B cell (primary cell): ENCODE measurements at places on chromosomes 13 and 19.

- peak; percentile 23 for DNase-seq
Observed at GRCh38 chr19:29771708-29772414, 39.9 kb upstream of the CCNE1 start.

DNA sequence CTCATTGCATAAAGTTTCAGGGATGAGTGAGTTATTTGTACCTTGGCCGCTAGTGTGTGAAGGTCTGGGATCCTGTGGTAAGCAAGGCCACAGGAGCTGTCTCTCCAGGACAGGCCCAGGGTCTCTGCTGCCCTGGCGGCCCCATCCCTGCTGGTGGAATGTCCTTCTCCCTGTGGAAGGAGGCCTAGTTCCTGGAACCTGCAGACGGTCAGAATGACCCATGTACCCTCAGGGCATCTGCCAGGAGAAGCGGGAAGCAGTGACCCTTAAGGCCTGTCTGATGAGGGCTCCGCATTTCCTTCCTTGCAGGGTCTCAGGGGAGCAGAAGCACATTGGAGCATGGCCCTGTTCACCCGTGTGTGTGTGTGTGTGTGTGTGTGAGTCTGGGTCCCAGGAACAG, 32.1 kb upstream of the SOX1 start:
- DNase-seq, result no peak

DNA sequence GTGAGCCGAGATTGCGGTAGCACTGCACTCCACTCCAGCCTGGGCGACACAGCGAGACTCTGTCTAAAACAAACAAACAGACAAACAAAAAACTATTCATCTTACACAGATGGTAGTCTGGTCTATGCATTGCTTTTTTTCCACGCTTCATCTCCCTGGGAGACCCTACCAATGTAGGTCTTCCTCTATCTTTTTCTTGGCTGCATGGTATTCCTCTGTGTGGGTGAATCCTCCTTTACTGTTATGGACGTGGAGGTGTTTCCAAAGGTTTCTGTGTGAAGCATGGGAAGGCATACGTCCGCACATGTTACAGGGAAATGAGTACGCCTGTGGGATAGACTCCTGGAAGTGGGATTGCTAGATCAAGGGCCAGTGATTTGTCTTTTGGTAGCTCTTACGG, 5.6 kb downstream of the BICRA start:
- no peak for DNase-seq

- no peak for DNase-seq
Observed at GRCh38 chr19:16589917-16590316, 17.7 kb upstream of the SLC35E1 start.

GRCh38 chr13:110575322-110576069, 14.0 kb upstream of the RAB20 start:
- DNase-seq, result peak; percentile 54

- no peak for DNase-seq
Observed at GRCh38 chr13:36673352-36673751, 468 bp upstream of the SERTM1 start.

DNA sequence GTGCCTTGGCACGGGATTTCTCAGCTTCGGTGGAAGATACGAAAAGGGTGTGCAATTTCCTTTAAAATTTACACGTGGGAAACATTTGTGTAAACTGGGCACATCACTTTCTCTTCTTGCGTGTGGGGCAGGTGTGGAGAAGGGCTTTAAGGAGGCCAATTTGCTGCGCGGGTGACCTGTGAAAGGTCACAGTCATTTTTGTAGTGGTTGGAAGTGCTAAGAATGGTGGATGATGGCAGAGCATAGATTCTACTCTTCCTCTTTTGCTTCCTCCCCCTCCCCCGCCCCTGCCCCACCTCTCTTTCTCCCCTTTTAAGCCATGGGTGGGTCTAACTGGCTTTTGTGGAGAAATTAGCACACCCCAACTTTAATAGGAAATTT, 7.2 kb downstream of the SLITRK5 start:
- no peak for DNase-seq

- peak; percentile 62 for DNase-seq
Observed at GRCh38 chr19:54616057-54616456, 14.2 kb upstream of the LILRB1 start.

DNA sequence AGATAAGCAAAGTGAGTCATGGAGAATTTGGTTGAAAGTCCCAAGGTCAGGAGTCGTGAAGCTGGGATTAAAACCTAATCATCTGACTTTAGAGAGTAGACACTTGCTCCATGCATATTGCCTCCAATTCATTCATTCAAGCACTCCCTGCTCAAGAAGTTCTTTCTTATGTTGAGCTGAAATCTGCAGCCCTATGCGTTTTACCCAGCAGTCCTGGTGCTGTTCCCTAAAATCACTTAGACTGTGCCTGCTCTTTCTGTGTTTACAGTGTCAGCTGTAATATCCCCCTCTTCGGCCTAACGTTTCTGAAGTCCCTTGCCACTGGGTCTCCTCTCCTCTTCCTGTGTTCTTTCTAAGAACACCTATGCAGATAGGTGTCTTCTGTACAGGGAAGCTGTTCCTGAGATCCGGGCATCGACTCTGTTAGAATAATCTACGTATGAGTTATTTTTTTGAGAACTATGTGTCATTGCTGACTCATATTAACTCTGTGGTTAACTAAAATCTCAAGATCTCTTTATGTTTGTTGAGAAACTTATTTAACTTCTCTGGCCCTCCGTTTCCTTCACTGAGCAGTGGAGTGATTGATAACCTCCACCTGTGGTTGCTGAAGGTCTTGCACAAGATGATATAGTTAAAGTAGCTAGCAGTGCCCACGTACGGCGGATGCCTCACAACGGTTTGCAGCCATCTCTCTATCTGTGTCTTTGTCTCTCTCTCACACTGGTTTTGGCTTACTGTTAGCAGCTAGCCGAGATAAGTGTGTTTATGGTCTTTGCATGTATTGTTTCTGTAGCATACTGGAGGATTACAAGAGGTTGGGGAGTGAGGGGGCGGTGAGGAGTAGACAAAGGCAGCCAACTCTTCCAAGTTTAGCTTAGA, 4.7 kb downstream of the ALOX5AP start:
- peak; percentile 55 for DNase-seq

DNA sequence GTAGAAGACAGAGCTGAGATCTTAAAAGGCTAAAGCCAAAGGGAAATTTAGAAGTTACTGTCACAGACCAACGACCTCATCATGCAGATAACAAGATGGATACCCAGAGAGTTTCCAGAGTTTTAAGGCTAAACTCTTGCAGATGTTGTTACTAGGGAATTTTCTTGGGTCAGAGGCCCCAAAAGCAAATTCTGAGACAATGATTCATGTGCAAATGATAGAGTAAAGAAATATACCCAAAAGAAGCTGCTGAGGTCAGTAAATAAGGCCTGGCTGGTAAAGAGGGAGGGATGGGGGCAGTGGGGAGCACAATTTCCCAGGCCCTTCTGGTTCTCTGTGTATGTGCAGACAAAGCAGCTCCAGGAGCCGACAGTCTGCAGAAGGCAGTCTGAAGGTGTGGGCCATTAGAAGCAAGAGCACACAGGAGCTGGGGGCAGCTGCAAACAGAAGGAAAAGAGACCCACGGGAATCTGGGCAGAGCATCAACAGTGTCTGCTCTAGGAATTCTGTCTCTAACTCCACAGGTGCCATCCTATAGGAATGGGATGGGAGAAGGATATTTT, 330.8 kb downstream of the TBC1D4 start:
- DNase-seq, result no peak

DNA sequence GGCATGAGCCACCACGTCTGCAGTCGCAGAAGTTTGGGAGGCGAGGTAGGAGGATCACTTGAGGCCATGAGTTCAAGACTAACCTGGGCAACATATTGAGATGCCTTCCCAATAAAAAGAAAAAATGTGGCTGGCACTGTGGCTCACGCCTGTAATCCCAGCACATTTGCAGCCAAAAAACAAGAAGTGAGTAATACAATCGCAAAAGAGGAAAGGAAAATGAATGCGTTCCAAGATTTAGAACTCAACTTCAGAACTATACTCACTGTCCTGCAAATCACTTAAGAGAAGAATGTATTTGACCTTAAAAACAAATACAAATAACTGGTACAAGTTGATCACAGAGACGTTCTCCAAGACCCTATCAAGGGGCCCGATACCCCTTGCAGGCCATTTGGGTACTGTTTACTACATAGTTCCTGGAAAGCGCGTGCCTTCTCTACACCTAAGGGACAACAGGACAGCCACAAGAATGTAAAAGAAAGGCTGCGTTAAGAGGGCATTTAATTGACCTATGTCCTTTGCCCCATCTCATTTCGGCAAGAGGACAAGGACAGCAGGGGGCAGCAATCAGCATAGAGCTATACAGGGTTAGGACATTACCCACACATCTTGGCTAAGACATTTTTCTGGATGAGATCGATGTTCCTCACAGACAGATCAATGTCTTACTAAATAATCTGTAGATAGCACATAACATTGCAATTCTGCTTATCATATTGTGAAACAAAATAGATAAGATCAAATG, 41.3 kb downstream of the FLT3 start:
- DNase-seq, result peak; percentile 38

GRCh38 chr19:16436780-16437332, 34.9 kb downstream of the EPS15L1 start:
- no peak for DNase-seq

- no peak for DNase-seq
Observed at GRCh38 chr13:111952814-111953213, 114.1 kb upstream of the SOX1 start.

- DNase-seq, result no peak
Observed at GRCh38 chr19:48452289-48453190, 2.8 kb upstream of the KCNJ14 start.

DNA sequence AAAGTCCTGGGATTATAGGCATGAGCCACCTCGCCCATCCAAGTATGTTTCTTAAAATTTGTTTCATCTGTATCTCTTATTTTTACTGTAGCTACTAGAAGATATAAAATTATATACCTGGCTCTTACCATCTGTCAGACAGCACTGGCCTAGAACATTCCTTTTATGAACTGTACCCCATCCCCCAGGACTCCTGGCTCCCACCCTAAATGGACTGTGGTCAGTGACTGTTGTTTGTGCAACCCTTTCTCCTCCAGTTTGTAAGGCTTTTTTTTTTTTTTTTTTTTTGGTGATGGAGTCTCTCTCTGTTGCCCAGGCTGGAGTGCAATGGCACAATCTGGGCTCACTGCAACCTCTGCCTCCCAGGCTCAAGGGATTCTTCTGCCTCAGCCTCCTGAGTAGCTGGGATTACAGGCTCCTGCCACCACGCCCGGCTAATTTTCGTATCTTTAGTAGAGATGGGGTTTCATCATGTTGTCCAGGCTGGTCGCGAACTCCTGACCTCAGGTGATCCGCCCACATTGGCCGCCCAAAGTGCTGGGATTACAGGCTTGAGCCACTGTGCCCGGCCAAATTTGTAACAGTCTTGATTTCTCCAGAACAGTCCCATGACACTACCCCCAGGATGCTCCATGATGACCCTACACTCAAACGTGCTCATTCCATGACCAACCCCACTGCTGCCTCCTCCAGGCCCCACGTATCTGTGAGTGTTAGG, 2.5 kb downstream of the NDUFA3 start:
- DNase-seq, result no peak
